ENCODE measurements at places on chromosomes 2 and 18.

DNA sequence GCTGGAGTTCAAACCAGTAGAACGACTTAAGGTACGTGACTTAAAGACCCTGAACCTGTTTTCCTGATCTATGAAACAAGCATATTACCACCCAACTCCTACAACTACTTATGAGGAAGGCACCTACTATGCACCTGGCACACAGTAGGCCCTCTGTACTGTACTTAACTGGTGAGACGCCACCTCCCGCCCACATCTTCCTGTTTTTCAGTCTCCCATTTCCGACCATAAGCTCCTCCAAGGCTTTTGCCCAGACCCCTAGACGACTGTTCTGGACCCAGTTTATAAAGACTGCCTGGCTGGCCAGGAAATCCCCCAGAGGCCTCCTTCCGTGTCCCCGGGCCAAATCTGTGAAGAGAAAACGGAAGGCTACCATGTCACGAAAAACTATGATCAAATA, 1.5 kb downstream of the GALNT14 start:
- DNase-seq = no peak

- DNase-seq = no peak
These were observed 250.3 kb upstream of the FOSL2 start for GRCh38 chr2:28142386-28142785.

GRCh38 chr18:75502286-75502685, 74.8 kb upstream of the SMIM21 start:
- no peak for DNase-seq

DNA sequence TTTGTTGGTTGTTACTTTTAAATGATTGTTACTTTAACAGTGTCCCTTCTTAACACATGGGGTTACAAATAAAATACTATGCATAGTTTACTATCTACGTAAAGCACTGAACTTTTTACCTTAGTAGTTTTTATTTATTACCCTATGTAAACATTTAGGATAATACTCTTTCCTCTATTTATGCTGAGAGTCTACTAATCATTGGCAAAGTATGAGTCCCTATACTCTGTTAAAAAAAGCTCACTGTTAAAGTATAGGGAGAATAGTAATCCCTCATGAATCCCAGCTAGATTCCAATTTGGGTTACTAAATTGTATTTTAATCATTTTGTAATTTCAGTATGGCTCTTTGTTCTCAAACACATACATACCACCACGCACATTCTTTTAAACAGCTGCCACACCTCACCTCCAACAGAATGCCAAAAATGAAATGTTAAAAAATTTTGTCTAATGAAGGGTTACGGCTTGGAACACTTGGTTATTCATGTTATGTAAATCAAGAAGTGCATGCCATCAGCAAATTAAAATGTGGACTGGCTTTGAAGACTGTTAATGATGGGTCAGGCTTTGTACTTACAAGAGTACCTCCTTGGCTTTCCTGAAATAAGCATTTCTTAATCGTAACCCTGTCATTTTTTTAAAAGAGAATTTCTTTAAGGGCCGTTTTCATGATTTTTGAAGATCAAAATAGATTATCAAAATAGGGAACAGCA, 104.9 kb downstream of the TMEM247 start:
- no peak for DNase-seq

GRCh38 chr2:3207091-3207491, 170.5 kb downstream of the EIPR1 start:
- no peak for DNase-seq

GRCh38 chr2:65549257-65549627, 116.8 kb upstream of the SPRED2 start:
- no peak for DNase-seq

DNA sequence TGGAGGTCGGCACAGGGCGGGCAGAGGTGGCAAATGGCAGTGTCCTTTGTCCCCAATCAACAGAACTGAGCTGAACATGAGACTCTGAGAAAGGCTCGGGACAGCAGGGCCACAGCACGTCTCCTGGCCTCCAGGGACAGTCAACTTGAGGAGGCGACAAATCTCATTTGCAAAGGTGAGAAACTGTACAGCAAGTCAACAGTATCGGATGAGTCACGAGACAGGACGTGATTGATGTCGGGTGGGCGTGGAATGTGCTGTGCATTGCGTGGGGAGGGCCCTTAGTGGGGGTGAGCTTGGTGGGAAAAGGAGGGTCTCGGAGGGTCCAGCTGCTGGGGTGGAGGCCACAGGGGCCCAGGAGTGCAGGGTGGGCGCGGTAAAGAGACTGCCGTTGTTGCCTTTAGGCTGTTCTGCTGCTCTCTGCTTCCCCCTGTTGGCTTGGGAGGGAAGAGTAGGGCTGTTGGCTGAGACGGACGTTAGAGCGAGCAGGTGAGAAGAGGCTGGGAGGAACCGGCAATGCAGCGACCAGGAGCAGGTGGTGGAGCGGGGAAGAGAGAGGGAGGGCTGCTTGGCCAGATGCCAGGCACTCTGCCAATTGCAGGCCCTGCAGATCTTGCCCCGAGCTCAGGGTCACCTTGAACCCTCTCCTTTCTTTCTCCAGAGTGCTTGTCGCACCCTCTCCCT, 164.3 kb downstream of the BCL2 start:
- DNase-seq = peak; percentile 58

GRCh38 chr2:54946220-54946805, 103.9 kb downstream of the RTN4 start:
- no peak for DNase-seq

GRCh38 chr18:61129001-61129400, 204.2 kb upstream of the CDH20 start:
- no peak for DNase-seq

DNA sequence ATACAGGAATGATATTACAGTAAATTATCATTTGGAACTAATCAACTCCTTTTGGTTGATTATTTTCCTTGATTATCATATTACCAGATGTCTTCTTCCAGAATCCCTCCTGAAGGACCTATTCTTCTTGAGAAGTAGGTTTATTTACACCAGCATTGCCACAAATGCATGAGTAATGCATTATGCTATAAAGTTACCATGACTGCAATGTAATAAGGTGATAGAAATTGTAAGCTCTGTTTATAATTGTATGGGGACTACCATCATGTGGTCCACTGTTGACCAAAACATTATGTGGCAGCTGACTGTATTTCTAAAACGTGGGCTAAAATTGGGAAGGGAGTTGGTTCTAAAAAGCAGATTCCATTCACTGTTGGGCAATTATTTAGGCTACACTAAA, 602.2 kb downstream of the NYAP2 start:
- no peak for DNase-seq

DNA sequence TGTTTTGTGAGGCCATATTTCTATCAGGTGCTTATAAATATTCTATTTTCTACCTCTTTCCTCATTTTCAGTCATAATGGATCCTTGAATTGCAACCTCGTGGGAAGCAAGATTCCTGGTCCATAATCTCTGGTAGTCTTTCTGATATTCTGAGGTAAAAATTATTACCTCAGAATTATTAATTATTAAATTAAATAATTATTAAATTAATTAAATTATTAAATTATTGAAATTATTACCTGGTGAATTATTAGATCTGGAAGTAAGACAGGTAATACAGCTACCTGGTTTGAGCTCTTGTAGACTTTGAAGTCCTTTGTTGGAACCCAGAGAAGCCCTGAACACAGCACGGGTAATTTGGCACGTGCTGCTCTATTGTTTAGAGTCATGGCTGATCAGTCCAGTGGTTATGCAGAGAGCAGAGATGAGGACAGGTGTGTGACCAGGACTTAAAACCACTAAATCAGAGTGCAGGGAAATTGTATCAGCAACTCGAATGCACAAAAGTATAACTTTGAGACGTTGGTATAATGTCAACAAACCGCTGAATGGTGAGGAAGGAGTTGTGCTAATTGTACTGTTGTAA, 46.8 kb upstream of the PTPRM start:
- no peak for DNase-seq

DNA sequence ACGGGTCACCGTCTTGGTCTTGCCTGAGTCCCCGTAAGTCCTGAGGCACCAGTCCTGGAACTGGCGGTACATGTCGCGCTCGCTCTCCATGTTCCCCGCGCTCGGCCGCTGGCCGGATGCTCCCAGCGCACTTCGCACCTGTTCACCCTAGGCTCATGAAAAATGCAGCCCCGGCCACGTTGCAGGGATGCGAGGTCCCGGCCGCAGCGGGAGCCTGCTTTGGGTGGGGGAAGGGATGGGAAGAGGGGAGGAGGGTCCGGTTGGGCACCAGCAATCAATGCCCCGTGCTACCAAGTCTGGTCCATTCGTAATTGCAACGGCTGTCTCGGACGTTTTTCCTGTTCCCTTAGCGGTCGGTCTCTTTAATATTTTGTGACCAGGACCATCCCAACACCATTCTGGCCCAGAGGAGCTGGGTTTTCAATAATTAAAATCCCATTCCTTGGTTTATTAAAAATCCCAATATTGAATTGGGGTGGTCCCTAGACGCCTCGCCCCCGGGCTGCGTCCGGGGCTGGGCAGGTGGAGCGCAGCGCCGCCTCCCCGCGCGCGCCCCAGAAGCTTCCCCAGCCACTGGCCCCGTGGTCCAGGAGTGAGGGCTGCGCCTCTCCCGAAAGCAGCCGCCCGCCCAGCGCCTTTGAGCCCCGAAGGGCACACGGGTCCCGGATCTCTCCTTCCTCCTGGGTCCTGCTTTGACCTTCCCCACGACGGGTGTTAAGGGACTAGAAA, 1.4 kb downstream of the NOL4 start:
- no peak for DNase-seq

GRCh38 chr2:85584857-85585780, 888 bp downstream of the VAMP5 start:
- DNase-seq = no peak

DNA sequence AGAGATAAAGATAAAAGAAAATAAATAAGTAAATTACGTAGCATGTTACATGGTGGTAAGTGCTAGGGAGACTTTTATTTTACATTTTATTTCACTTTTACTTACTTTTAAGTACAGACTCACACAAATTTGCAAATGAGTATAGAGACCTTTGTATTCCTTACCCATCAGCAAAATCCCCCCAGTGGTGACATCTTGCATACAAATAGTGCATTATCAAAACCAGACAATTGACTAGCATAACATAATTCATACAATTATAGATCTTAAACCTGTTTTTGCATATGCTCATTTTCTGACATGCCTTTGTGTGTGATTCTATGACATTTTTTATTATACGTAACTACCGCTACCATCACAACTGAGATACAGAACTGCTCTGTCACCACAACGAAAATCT, 1099.4 kb downstream of the DPP10 start:
- no peak for DNase-seq

GRCh38 chr2:226978300-226978699, 142.4 kb downstream of the RHBDD1 start:
- no peak for DNase-seq

GRCh38 chr2:152363936-152364335, 29.0 kb downstream of the FMNL2 start:
- no peak for DNase-seq

DNA sequence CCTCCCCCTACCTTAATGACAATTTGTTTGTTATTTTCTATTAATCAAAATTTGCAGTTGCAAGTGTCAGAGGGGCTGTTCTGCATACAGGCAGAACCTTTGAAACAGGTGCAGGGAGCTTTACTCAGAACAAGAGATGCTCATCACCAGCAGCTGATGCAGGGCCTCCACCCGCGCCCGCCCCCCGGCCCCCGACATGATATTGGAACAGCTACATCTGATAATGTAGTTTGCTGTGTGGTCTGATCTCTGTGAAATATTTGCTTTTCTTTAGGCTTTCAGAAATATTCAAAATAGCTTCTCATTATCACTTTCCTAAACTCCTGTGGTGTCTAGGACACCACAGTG, 130.0 kb downstream of the PRKCE start:
- no peak for DNase-seq

DNA sequence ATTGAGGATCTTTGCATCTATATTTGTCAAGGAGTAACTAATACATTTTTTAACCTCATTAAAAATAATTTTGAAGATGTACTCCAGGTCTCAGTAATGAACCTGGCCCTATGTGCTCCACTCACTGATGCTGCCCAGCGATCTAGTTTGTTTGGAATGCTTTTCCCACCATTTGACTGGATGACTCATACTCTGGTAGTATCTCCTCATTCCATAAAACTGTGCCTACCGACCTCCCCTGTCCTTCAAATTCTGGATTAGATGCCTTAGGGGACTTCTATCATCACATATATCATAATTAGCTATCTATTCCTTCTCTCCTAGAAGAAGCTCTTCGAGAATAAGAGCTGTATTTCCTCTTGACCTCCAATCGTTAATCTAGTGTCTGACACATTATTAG, 83.8 kb downstream of the FAM117B start:
- no peak for DNase-seq

DNA sequence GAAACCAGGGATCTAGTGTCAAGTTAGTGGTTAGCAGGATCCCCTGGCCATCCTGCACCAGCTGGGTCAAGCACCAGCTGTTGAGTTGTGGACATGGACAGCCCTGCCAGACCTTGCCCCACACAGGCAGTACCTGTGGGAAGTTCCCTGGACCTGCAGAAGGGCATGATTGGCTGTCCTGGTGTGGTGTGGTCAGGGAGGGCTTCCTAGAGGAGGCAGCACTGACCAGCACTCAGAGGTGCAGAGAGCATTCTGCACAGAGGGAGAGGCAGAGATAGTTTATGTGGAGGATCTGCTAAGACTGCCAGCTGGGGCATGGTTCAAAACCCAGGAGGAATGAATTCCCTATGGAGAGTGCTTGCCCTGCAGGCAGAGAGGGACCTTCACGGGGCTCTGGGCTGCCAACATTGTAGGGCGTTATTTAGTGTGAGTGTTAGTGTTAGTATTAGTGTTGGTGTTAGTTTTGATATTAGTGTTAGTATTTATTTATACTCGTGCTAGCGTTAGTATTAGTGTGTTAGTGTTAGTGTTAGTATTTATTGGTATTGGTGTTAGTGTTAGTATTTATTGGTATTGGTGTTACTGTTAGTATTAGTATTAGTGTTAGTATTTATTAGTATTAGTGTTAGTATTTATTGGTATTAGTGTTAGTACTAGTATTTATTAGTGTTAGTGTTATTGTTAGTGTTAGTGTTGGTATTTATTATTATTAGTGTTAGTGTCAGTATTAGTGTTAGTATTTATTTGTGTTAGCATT, 31.9 kb downstream of the TWIST2 start:
- no peak for DNase-seq

- DNase-seq = no peak
These were observed 132.7 kb downstream of the LRP2 start for GRCh38 chr2:169229590-169229989.

DNA sequence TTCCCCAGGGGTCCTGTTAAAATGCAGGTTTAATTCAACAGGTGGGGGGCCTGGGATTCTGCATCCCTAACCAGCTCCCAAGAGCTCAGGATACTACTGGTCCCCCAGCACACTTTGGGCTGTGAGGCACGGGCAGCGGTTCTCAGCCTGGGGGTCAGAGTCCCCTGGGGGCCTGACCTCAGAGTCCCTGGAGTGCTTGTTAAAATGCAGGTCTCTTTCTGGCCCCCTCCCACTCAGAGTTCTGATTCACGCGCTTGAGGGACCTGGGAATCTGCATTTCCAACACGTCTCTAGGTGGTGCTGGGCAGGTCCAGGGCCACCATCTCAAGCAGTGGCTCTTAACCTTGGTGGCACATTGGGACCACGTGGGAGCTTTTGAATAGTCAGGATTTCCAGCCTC, 2.8 kb upstream of the OTOS start:
- DNase-seq = no peak

GRCh38 chr2:105738658-105739241, 6.0 kb upstream of the NCK2 start:
- no peak for DNase-seq

Measured in left ventricle myocardium inferior (tissue), 1 donor.